ENCODE measurements at places on chromosomes 4 and X. TPM values are rescaled to one million over a fixed set of nuclear protein-coding genes. Genes with fewer than 3 reads are reported as not detected.

The SHOX gene
- not detected for total RNA-seq

GRCh38 chr4:11196927-11197522 lies 231.7 kb downstream of the HS3ST1 start:
- H3K36me3 ChIP-seq: no peaks in the 10 kb centered on the region
- no peaks in the 10 kb centered on the region for H3K4me1 ChIP-seq
- no peak overlapping the region for H3K27ac ChIP-seq
- H3K27me3 ChIP-seq: no peaks in the 10 kb centered on the region

DNA sequence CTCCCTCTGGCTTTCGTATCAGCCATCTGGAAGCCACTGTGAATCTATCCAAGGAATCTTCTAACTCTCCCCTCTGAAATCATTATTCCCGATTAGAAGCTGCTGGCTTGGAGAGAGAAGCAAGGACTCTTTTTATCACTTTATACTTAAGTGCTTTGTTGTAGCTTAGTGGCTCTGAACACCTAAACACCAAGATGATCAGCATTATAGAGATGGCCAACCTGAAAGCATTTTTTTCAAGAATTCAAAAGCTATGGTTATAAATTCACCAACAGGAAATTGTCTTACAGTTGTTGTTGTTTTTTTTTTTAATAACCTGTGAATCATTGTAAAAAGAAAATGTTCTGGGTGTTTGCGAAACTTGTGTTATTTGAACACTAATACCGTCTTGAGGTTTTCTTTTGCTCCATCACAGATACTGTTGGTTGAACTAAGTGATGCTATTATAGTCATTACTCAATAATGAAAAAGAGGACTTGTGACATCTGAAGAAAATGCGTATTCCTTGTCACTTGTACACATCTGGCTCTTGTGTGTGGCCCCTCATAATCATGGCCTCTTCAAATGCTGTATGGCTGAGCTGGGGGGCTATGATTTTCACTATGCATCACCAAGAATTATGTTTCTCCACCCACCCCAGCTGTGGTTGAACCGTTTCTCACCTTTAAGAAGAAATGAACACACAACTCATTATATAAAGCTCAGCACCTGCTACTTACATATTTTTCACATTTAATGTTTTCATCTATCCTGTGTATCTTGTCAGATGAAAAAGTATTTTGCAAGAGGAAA lies 11.8 kb upstream of the SMIM43 start:
- no peak overlapping the region for H3K27ac ChIP-seq
- H3K27me3 ChIP-seq: no peaks in the 10 kb centered on the region
- H3K36me3 ChIP-seq: no peaks in the 10 kb centered on the region
- H3K4me1 ChIP-seq: peaks cover 9% of the 10 kb centered on the region
- no peak for DNase-seq

DNA sequence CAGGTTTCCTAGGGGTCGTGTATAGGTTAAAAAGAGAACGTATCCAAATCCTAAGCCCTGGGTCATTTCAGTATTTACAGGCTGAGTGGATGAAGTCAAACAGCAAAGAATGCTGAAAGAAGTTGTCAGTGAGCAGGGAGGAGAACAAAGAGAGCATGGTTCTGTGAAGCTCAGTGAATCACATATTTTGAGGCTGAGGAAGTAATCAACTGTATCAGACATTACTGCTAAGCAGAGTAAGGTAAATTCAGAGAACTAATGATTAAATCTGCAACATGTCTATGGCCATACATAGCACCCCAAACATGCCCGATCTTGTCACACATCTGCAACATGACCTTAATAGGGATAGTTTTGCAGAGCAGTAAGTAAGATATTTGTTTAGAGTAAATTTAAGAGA lies 1130.3 kb downstream of the RAPGEF2 start:
- H3K4me3 ChIP-seq: no peak overlapping the region
- H3K4me1 ChIP-seq: no peaks in the 10 kb centered on the region
- H3K36me3 ChIP-seq: no peaks in the 10 kb centered on the region
- no peak for DNase-seq

DNA sequence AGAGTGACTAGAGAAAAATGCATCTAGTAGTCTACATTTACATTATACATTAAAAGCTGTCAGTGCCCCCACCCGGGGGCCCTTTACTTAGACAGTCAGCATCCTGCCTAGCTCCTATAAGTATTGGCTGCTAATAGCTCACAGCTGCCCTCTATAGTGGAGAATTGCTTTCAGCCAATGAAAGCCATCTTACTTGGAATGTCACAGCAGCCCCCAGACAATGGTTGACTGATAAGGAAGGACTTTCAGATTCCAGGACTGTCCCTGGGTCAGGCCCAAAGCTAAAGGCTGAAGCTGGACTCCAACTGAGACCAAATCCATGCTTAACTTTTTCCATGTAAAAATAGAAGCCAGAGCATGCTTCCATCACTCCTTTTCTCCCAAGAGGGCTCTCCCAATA lies 196.9 kb downstream of the ANKRD50 start:
- H3K4me3 ChIP-seq: no peak overlapping the region
- no peaks in the 10 kb centered on the region for H3K36me3 ChIP-seq
- DNase-seq: no peak

GRCh38 chr4:94695384-94695783 lies 62.4 kb upstream of the BMPR1B start:
- H3K4me1 ChIP-seq: 0 out of 2 replicates have a peak, but pooled peaks cover 3% of the 10 kb centered on the region
- H3K27ac ChIP-seq: no peak overlapping the region
- no peaks in the 10 kb centered on the region for H3K27me3 ChIP-seq
- no peak overlapping the region for H3K4me3 ChIP-seq
